ENCODE measurements at places on chromosomes 7 and 10.

DNA sequence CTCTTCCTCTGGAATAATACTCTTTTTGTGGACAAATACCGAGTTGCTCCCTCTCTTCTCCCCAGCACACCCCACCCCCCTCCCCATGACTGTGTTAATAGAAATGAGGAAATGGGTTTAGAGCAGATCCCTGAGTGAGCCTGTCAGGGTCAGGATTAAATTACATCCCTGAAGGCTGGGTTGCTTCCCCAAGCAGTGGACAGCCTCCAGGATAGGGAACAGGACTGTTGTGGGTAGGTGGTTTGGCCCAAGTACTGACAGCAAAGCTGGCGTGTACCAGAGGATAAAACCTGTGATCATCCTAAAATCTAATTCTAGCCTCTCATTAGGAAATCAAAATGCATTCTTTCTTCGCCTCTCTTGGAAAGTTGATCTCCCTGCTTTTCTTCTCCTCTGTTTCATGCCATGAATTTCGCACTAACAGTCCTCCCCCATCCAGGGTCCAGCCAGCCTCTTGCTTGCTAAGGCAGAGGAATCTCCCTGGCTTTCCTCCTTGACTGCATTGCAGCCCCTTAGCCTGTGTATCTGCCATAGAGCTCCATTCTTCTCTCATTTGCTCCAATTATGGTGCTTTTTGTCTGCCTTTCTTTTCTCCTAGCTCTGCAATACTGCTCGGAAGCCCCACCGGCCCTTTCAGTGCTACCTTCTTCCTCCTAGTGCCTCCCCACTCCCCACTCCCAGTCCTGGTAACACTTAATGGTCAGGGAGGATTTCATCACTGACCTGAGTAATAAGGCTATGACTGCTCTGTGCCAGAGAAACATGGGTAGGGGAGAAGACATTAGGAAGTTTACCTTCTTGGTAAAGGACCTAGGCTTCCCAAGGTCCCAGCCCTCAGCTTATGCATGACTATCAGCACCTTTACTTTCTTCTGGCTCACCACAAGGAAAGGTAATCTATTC, 8.4 kb downstream of the LRRC4 start:
- DNase-seq = no peak

DNA sequence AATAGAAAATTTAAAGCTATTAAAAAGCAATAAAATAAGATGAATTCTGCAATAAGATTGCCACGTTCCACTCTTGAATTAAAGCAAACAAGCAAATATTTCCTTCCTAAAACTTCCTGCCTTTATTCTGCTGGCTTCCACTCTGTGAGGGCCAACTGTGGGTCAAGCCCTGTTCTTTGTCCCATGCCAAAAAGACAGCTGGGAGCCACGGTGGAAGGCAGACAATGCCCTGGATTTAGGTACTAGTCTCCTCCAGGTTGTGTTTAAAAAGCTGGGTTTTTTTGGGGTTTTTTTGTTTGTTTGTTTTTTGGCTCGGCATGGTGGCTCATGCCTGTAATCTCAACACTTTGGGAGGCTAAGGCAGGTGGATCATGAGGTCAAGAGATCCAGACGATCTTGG, 39.1 kb downstream of the LRRTM3 start:
- DNase-seq = no peak

GRCh38 chr10:121518333-121518732, 79.9 kb downstream of the FGFR2 start:
- DNase-seq = no peak

- DNase-seq = no peak
Measured at GRCh38 chr7:33667196-33667595, 238.1 kb upstream of the BMPER start.

- DNase-seq = no peak
Measured at GRCh38 chr7:1359051-1359400, 100.2 kb downstream of the MICALL2 start.

DNA sequence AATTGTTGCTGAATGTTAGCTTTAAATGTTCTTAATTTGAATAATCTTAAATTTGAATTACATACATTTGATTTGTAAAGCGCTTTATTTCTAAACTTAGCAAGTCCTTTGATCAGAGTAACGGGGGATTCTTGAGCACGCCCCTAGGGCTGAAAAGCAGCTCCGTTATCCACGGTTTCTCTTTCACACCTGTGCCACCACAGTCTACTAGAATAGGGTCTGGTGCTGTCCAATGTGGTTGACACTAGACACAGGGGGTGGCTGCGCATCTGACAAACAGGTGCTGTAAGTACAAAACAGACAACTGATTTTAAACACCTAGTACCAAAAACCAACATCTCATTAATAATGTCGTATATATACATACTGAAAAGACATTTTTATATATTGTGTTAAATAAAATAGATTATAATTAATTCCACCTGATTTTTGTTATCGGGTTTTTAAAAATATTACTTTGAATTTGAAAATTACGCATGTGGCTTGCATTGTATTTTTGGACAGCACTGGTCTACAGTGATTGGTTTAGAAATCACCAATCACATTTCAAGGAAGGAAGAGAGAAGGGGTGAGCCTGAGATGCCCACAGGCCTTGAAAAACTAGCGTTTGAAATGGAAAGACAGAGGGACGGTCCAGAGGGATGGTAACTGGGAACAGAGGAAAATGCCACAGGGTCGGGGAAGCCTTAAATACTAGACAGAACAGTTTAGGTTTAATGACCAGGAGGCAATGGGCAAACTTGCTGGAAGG, 7.3 kb downstream of the SEPHS1 start:
- no peak for DNase-seq

GRCh38 chr7:1855725-1856160, 185.7 kb downstream of the ELFN1 start:
- no peak for DNase-seq

DNA sequence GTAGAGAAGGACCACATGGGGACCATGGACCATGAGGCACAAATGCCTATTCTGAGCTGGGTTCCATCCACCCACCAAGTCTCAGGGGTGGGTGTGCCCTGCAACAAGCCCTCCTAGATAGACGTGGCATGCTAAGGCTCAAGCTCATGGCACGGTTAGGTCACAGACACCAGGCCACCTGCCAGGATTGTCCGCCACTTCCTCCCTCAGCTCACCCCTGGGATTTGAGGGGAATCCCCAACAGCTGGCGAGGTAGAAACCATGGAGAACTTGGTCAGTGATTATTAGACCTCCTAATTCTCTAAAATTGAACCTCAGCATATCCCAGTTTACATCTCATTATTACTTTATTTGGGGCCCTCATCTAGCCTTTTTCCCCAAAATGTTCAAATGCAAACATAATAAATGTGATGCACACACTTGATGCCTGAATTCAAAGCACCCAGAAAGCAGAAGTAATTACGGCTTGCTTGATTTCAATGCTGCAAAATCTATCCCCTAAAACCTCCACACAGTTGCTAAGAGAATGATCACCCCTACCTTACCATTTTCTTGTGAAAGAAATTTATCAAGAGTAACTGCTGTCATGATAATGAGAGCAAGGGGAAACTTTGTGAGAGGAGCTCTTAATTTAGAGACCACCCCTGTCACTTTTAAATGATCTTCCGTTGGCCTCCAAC, 366.6 kb upstream of the PFKP start:
- no peak for DNase-seq

DNA sequence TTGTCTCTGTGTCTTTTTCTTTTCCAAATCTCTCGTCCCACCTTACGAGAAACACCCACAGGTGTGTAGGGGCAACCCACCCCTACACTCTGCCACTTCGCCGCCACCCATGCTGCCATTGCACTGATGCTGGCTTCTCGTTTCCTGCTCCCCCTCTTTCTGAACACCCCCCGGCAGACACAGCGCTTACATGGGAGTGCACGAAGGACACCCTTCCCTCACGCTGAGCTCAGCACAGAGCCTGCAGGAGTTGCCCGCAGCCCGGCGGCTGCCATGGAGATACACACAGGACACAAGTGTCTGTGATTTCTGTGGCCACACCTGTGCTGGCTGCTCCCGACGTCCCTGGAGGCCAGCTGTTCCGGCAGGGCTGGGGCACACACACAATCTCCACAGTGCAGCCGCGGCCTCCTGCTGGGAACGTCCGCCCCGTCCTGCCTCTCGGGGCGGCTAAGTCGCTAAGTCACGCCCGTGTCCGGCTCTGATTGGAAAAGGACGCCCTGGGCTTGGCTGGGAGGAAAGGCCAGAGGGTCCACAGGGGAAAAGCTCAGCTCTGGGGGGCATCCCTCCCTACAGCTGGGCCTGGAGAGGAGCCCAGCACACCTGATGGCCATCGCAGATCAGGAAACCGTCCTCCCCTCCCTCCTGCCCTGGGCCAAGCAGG, 349.8 kb downstream of the PTPRN2 start:
- no peak for DNase-seq

- DNase-seq = no peak
Measured at GRCh38 chr10:59537501-59537900, 172.1 kb downstream of the SLC16A9 start.

DNA sequence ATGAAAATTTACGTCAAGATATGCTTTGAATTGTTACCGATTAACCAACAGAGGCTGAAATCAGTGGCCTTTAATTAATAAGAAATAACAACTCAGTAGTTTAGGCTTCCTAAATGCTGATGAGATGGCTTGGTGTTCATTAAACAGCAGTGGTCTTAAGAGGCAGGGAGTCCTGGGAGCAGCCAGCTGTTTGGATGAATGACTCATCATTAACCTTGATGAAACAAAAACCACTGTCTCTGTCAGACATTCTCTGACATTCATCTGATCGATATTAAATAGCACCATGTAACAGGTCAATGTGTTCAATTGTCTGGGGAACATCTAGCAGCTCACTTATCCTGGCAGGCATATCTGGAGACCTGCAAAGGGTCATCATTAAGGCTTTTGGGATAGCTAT, 234.2 kb upstream of the LRRN3 start:
- DNase-seq = no peak
